ENCODE measurements at places on chromosomes 5 and 9.

GRCh38 chr9:108836319-108836718 is 19.5 kb downstream of the ACTL7B start:
- DNase-seq = no peak

DNA sequence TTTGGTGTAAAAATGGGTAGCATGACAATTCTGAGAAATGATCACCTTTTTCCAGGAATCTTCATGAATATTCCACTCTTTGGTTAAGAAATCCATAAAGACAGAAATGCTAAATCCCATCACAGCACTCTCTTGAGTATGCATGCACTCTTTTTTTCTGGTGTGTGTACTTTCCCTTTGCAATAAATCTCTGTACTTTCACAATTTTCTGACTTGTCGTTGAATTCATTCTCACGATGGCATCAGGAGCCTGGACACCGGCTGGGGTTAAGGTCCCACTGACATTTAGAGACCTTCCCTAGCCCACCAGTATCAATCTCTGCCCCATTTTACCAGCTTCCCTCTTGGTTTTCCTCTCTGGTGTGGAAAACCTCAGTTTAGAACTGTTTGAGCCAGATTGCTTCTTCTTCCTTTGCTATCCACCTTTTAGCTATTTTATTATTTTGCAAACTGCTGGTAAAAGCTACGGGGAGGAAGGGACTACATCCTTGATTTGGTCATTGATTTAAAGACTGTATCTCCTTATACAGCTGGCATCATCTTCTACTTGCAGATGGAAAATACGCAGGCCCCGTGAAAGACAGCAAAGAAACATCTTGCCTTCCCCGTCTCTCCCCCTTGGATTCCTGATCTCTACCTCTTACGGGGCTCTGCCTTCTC is 59.9 kb upstream of the ZFR start:
- DNase-seq = no peak

- no peak for DNase-seq
These were observed 23.2 kb downstream of the CDKN2A start for GRCh38 chr9:21970800-21971640.

- DNase-seq = no peak
These were observed 279.9 kb downstream of the NSG2 start for GRCh38 chr5:174325431-174325830.

GRCh38 chr9:36328798-36329411 is 70.7 kb upstream of the GNE start:
- DNase-seq = no peak

DNA sequence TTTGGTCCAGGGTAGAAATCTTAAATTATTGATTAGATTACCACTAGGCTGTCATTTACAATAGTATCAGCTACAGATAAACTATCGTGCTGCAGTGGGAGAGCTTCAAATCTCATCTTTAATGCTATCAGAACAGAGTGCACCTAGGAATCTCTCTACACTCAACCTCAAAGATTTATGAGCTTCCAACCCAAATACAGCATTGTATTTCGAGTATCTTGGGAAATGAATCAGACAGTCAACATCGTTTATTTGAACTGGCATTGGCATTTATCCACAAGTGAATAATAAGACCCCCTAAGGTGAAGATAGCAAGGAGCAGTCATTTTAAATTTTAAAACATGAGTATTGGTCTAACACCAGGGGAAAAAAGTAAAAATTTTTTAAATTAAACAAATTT is 1203.2 kb downstream of the CDH12 start:
- DNase-seq = no peak

DNA sequence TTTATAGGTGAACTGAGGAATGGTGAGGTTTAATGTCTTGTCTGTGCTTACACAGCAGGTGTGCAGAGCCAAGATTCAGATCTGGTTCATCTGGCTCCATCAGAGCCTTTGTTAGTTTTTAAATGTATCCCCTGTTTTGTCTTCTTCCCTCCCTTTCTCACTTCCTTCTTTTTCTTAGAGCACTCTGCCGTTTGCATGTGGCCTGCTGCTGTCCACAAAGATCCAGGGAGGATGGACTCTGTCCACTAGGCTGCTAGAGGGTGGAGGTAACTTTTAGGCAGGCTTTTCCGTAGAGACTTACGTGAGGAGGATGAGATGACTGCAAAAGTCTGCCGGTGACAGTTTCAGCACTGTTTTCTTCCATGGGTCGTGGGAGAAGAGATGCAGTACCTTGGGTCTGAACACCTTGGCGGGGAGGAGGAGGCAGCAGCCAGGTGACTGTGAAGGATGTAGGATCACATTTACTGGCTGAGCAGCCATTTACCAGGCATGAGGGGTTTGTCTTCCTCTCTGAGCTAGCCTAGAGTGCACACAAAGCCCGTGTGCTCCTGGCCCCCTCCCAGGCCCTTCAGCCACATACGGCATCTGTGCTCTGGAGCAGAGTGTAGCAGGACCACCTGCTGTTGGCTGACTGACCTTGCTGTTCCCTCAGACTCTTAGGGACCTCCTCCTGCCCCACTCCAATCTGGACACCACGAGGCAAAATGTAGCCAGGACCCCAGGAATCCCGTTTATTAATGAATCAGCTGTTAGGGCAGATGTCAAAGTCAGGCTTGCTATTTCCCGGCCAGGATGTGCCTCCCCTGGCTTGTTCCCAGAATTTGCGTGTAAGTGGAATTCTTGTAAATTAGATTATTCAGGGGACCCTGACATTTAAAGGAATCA is 1.8 kb downstream of the NTMT1 start:
- no peak for DNase-seq

DNA sequence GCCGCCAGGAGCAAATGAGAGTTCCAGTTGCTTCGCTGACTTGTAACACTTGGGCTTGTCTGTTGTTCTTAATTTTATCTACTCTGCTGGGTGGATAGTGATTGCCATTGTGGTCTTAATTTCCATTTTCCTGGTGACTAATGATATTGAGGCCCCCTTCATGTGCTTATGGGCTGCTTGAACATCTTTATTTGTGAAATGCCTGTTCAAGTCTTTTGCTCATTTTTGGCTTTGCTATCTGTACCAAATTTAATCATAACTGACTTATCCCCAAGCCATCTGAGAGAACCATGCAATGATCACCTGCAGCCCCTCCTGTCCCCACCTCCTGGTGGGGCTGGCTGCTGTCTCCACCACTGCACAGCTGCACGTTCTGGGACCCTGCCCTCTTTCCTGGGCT is 20.5 kb downstream of the STC2 start:
- no peak for DNase-seq

- DNase-seq = no peak
These were observed 172.5 kb upstream of the GLRA1 start for GRCh38 chr5:152097128-152097527.

DNA sequence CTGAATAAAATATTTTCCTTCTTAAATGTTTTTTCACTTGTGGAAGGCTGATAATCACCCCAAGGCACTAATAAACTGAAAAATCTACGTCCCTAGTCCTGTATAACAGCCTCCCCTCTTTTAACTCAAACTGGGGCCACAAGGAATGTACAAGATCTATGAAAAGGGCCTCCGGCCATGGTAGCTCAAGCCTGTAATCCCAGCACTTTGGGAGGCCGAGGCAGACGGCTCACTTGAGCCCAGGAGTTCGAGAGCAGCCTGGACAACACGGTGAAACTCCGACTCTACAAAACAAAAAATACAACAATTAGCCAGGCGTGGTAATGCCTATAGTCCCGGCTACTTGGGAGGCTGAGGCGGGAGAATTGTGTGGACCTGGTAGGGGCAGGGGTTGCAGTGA is 23.6 kb downstream of the RNF145 start:
- no peak for DNase-seq

GRCh38 chr5:97494465-97494864 is 311.4 kb upstream of the RIOK2 start:
- no peak for DNase-seq

DNA sequence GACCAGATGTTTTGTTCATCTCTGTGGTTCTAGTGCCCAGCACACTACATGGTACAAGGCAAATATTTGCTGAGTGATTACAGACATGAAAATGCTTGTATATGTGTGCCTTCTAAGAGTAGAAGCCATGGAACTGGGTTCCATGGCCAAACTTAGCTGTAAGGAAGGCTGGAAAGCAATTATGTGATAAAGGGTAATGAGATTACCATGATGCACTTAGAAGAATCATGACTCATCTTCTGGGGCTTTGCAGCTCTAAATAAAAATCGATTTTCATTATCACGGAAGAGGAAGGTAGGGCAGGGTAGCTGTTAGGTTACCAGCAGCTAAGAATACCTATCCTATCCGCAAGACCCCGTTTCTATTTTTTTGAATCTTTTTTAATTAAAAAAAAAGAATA is 28.0 kb downstream of the RFK start:
- no peak for DNase-seq

- DNase-seq = no peak
These were observed 507.8 kb downstream of the MAT2B start for GRCh38 chr5:164013077-164013670.

GRCh38 chr9:3337515-3338225 is 188.1 kb downstream of the RFX3 start:
- DNase-seq = no peak

Data from T-helper 17 cell (primary cell).